ENCODE measurements at places on chromosomes 4 and X.

DNA sequence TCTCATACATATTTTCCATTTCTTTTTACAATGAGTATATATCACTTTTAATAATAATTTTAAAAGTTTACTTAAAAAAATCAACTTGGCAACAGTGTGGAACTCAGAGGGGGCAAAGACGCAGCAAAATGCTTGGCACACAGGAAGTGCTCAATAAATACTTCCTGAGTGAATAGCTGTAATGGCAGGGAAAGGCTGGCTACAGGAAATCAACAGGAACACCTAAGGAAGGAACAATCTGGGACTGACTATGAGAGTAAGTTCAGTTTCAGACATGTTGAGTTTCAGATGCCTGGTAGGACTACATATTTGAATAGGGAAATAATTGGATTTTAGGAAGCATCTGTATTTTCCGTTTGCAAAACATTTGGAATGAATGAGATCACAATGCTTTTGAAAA, 137.6 kb downstream of the SCLT1 start:
- no peak for DNase-seq

GRCh38 chr4:160141206-160141605, 1038.3 kb downstream of the RAPGEF2 start:
- no peak for DNase-seq

DNA sequence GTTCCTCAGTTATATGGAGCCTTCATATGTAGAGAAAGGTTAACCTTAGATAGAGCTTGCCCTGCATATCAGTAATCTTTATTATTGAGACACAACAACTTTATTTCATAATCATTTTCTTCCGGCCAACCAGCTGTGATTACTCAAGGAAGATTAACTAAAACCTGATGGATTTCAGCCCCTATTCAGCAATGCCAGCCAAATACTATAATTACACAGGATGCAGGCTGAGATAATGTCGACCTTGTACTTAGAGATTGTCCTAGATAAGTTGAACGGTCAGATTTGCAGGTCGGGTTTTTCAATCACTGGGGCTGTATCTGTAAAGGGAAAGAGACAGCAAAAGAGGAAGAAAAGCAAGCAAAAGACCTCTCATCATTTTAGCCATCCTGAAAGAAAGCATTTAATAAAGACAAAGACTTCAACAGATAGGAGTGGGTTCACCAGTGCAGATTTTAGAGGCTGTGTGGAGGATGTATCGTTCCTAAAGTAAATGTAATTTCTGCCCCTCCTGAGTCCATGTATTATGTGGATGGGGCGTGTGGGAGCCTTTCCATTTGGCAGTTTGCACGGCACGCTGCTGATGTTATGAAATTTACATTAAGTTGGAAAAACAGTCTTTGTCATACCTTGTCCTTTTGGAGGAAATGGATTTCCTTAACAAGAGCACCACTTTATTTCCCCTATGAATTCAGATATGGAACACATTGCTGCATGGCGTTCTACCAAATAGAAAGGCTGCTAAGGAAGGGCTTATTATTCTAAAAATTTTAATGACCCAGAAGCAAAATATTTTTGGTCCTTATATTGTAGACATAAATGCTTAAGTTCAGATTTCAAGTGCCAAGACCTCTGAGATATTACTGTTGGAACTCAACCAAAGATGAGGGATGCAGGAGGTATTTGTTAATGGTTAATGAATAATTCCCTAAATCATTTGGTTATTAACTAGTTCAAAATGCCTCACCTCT, 496.7 kb downstream of the SPRY1 start:
- DNase-seq, result peak; percentile 62

DNA sequence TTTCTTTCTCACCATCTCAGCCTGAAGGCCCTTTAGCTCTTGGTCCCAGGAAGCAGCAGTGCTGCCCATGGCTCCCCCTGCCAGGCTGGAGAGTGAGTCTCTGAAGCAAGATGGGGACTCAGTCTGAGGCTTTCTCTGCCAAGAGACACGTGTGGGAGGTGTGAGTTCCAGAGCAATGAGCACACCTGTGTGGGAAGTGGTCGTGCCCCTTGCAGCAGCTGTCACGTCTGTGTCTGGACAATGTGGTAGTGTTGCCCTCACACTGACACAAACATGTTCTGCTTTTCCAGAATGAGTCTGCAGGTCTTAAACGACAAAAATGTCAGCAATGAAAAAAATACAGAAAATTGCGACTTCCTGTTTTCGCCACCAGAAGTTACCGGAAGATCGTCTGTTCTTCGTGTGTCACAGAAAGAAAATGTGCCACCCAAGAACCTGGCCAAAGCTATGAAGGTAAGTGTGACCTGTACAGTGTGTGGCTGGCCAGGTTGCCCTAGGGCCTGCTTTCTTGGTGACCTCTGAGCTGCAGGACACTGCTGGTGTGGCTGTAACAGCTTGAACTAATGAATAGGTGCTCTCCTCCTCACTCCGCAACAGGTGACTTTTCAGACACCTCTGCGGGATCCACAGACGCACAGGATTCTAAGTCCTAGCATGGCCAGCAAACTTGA, 1.9 kb downstream of the TACC3 start:
- DNase-seq, result no peak

DNA sequence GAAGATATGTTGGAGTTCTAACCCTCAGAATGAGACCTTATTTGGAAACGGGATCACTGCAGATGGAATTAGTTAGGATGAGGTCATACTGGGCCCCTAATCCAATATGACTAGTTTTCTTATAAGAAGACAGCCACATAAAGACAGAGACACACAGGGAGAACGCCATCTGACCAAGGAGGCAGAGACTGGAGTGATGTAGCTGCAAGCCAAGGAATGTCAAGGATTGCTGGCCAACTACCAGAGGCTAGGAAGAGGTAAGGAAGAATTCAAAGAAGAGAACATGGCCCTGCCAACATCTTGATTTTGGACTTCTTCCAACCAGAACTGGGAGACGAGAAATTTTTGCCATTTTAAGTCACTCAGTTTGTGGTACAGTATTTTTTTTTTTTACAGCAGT, 152.8 kb upstream of the DIPK2B start:
- no peak for DNase-seq

DNA sequence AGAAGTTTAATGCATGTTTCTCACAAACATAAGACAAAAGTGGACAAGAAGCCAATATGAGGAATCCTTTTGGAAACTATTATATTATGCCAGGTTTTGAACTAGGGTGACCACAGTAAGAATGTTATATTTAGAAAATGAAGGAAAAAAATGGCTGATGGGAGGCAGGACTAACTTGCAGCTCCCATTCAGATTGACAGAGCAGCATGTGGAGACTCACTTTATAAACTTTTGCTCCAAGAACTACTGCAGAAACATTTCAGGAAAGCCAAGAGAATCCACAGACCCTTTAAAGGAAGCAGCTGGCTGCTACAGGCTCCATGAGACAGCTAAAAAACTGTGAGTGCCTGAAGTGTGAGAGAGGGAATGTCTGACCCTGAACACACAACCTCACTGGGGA, 738.6 kb upstream of the GRIA3 start:
- DNase-seq, result no peak

- peak; percentile 63 for DNase-seq
Measured at GRCh38 chr4:22434895-22435294, 81.0 kb downstream of the ADGRA3 start.

GRCh38 chr4:165461159-165461821, 82.5 kb downstream of the CPE start:
- peak; percentile 96 for DNase-seq

GRCh38 chrX:134898440-134898839, 92.4 kb upstream of the SMIM10 start:
- DNase-seq, result peak; percentile 54

DNA sequence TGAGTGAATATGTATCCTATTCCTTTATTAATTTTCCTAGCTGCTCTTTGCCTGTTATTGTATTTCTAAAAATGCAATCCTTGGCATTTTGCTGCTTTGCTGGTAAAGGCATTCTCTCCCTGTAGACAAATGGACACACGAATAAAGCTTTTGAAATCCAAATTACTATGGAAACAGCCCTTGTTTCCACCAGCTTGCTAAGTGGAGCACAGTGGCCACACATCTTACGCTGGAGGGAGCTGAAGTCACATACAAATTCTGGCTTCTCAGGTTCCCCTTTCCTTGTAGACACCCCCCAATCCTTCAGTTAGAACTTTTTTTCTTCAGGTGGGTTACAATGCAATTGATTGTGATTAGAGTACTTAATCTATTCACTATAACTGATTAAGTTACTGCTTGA, 66.2 kb downstream of the AGA start:
- no peak for DNase-seq

DNA sequence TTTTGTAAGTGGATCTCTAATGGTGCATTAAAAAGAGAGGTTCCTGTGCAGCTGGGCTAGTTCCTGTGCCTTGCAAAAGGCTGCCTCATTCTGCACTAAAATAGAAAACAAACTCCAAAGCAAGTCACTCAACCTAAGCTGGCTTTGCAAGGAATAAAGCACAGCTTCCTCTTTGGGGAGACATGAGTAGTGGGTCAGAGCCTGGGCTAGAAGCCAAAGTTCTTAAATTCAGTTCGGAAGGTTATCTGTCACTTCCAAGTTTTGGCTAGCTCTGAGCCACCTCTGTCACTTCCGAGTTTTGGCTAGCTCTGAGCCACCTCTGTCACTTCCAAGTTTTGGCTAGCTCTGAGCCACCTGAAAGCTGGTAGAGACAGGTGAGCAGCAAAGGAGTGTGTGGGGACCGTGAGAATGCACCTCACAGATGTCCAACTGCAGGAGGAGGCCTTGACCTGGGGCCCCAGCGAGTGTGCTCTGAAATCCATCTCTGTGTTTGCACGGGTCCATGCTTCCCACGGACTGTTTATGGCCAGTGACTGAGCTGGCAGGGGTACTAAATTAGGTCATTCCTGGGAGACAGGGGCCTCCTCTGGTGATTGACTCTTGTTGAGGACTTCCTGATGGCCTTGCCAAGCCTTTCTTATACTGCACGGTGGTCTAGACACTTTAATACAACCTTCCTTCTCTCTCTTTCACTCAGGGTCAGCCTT, 36.4 kb upstream of the MAMLD1 start:
- no peak for DNase-seq

DNA sequence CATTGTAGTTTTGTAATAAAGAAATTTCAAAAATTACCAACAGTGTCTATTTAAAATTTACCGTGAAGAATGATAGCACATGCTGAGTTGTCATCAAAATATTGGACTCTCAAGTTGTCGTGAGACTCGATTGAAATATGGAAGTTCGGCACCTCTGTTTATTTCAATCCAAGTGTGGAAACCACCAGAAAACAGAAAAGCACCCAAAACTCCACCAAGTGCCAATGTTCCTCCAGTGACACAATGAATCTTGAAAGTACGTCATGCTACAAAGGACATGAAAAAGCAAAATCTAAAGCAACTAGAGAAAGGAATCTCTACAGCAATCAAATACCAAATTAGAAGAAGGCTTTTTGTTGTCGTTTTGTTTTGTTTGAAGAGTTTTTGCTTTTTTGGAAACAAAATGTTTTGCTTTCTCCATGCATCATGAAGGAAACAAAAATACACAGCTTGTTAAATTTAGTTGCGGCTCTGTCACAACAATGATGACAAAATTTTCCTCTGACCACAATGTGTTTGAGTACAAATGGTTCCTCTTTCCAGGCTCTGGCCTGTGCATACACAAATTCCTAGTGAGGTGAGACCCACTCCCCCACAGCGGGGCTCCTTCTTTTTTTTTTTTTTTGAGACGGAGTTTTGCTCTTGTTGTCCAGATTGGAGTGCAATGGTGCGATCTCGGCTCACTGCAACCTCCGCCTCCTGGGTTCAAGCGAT, 9.6 kb upstream of the IL13RA1 start:
- no peak for DNase-seq

DNA sequence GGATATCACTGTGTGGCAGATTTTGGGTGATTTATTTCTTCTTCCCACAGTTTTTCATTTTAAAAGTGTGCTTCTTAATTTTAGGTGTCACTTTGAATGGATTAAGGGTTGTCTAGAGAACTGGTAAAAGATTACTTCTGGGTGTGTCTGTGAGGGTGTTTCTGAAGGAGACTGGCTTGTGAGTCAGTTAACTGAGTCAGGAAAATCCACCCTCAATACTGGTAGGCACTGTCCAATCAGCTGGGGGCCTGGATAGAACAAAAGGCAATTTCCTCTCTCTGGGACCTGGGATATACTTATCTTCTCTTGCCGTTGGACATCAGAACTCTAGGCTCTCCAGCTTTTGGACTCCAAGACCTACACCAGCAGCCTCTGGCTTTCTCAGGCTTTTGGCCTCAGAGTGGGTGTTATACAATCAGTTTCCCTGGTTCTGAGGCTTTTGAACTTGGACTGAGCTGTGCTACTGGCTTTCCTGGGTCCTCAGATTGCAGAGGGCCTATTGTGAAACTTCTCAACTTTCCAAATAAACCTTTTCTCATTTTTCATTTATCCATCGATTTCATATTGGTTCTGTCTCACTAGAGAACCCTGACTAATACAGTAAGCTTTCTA, 413.1 kb downstream of the GBA3 start:
- DNase-seq, result no peak

- no peak for DNase-seq
Measured at GRCh38 chr4:157389741-157390140, 169.2 kb downstream of the GRIA2 start.

DNA sequence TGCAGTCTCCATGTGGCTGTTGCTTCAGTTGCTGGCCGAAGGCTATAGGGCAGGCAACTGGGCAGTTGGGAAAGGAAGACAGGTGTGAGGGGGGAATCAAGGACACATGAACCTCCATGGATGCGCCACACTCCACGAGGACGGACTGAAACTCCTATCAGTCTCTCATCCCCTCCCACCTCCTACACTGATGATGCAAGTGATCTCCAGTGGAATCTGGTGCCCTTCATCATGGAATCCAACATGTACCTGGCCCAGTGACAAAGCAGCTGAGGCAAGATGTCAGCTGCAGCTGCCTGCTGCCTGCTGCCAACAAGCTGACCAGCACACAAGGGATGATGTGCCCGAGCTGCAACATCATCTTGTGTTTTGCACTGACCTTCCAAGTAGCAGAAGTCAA, 26.0 kb upstream of the MGST2 start:
- DNase-seq, result no peak

DNA sequence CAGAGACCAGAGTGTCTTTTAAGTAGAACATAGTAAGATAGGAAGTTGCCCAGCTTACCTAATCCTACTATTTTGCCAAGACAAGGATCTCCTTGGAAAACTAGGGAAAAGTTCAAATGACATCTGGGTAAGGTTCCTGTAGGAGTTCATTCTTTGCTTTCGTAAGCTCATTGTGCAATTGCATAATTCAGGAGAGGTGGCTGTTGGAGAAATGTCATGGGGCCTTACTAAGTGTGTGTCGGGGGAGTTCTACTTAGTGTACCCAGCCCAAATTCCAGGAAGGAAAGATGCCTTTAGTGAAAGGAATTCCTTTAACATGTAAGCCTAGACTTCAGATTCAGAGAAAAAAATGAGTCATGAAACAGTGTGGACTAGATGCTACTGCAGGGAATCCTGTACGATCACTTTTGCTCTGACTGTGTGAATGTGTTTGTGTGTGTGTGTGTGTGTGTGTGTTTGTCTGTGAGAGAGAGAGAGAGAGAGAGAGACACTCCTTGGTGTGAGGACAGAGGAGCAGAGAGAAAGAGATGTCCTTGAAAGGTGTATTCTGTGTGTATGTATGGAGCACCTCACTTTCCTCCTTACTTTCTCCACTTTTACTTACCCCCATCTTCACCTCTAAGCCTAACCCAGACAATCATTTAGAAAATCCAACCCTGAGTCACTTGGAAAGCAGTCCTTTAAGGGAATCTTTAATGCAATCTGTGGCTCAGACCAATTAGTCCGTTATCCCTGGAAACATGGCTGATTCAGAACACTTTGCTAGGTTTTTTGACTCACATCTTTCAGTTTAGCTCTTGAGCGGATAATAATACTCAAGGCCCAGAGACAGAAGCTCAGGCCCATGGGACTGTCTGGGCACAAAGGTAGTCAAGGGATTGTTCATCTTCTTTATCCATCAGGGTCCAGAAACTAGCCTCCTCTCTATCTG, 114.5 kb upstream of the ACSL4 start:
- peak; percentile 93 for DNase-seq

- peak; percentile 79 for DNase-seq
Measured at GRCh38 chr4:117400039-117400835, 314.9 kb upstream of the TRAM1L1 start.

Data from fibroblast of lung (primary cell).